CD4-positive, alpha-beta T cell treated with Interleukin-6 for 4 hours (primary cell): ENCODE measurements at places on chromosomes 7 and 10.

DNA sequence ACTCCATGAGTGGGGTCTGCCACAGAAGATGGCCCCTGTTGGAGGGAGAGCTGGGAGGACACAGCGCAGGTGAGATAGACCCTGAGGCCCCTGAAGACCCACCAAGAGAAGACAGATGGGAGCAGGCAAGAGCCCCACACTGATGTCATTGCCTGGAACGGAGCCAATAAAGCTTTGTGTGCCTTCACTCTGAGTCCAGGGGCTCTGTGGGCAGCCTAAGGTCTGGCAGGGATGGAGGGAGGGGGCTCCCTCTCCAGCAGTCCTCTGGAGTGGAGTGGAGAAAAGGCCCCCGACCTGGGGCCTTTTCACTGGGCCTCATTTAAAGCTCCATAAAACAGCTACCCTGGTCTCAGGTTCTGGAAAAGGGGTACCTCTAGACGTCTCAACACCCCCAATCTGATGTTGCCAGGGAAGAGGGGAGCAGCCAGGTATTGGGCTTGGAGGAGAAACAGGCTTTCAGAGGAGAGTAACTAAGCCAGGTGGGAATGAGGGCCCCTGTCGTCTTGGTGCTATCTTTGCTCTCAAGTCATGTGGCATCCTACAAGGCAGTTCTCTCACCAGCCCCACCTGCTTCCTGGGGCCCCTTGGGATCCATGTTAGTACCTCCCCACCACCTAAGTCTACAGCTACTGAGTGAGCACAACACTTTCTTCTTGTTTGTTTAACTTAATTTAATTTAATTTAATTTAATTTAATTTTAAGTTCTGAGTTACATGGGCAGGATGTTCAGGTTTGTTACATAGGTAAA is 1.4 kb downstream of the C10orf62 start:
- DNase-seq: no peak

- DNase-seq: no peak
These were observed 29.1 kb downstream of the MKX start for GRCh38 chr10:27716521-27716920.

DNA sequence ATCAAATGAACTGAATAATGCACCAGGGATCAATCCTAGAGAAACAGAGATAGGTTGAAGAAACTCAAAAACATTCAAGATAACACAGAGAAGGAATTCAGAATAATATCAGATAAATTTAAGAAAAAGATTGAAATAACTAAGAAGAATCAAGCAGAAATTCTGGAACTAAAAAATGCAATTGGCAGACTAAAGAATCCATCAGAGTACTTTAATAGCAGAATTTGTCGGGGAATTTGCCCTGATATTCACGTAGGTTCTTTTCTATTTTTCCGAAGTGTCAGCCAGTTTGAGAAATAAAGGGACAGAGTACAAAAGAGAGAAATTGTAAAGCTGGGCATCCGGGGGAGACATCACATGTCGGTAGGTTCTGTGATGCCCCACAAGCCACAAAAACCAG is 9.4 kb upstream of the IMMP2L start:
- DNase-seq: no peak

DNA sequence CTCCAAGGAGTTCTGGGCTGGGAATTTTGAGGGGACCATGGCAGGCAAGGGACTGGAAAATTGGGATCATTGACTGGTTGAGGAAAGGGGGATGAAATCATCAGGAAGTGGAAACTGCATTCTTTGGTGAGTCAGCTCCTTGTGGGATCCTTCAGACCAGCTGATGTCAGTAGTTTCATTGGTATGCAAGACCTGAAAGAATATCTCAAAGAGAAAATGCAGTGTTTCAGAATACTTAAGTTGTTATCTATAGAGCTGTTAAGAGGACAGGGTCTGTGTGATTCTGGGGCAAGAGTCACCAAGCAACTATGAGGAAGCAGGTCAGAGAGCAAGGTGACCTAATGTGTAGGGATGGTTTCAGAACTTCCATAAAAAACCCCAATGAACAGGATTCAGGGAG is 595.9 kb upstream of the AUTS2 start:
- DNase-seq: no peak

GRCh38 chr7:104536956-104537355 is 208.6 kb downstream of the LHFPL3 start:
- DNase-seq: no peak

DNA sequence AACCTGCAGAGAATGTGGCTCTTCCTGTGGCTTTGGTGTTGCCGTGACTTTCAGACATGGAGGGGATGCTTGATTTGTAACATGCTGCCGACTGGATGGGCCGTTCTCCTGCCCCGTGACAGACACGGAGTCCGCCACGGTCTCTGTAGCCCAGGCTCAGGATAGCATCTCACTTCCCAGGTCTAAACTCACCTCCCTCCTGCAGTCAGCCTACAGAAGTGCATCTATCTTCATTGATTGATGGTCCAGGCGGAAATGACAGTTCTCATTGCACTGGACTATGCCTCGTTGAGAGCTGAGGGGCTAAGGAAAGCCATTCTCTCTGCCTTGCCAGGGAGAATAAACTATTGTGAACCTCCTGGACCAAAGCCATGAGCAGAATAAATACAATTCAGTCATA is 77.5 kb downstream of the CHN2 start:
- no peak for DNase-seq

DNA sequence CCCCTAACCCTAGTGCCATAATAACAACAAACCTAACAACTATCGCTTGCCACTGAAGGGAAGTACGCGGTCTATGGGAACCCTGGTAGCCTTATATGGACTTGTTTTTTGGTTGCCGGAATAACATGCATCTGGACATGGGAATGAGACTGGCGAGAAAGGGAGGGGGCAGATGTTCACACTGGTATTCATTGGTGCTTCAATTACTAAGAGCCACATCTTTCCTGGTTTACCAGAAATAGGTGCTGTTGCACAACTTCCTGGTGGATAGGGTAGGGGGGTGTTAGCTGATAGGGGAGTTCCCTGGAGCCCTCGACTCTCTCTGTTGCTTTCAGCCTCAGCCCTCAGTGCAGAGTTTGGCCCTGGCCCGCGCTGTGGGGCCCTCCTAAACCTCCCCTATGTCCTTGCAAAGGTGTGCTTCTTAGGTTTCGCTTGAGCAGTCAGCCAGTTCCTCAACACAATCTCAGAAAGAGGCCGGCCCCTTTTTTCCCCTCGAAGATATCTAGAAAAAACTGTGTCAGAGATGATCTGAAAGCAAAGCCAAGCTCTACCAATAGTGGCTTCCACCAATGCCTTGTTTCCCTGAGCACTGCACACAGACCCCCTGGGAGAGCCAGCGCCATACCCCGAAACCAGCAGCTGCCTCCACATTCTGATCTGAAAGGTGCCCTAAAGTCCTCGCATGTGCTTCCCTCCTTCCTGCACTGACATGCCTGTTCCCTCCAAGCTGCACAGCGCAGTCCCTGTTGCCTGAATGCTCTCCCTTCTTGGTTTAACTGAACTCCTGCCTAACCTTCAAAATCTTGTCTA is 13.5 kb downstream of the TBXAS1 start:
- DNase-seq: no peak
